NB4 (cell line): ENCODE measurements at places on chromosomes 2 and 18.
A peak's percentile ranks its signal among the peaks of the same experiment; 100 is the strongest.

DNA sequence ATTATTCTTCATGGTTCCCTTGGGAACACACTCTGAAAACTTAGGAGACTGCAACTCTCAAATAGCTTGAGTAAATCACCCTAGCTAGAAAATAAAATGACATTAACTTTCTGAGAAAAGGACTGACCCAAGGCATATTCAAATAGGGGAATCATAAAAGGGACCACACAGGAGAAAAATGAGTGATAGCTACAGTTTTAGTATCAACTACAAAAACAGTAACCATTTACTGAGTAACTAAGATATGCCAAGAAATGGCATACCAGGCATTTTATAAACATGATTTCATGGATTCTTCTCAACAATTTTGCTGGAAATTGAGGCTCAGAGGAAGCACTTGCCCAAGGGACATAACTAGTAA lies 84.5 kb downstream of the AFF3 start:
- no peak for DNase-seq

- DNase-seq = no peak
These were observed 141.3 kb downstream of the SEPTIN10 start for GRCh38 chr2:109472331-109472959.

- no peak for DNase-seq
These were observed 3.3 kb upstream of the SRSF7 start for GRCh38 chr2:38754506-38754905.

DNA sequence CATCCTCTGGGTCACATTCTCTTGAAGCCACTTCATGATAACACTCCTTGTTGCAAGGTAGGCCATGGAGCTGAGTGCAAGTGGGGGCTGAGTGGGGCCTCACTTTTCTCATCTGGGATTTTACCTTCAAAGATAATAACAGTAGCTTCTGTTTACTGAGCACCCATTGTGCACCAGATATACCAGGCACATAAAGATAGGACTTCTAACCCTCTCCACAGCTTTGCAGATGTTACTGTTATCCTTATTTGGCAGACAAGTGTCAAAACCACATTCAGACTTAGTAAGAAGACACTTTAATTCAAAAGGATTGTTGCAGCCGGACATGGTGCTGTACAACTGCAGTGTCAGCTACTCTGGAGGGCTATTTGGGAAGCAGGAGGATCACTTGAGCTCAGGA lies 12.8 kb upstream of the FAM136A start:
- DNase-seq = no peak

GRCh38 chr18:79805926-79806487 lies 8.3 kb downstream of the KCNG2 start:
- DNase-seq = no peak

DNA sequence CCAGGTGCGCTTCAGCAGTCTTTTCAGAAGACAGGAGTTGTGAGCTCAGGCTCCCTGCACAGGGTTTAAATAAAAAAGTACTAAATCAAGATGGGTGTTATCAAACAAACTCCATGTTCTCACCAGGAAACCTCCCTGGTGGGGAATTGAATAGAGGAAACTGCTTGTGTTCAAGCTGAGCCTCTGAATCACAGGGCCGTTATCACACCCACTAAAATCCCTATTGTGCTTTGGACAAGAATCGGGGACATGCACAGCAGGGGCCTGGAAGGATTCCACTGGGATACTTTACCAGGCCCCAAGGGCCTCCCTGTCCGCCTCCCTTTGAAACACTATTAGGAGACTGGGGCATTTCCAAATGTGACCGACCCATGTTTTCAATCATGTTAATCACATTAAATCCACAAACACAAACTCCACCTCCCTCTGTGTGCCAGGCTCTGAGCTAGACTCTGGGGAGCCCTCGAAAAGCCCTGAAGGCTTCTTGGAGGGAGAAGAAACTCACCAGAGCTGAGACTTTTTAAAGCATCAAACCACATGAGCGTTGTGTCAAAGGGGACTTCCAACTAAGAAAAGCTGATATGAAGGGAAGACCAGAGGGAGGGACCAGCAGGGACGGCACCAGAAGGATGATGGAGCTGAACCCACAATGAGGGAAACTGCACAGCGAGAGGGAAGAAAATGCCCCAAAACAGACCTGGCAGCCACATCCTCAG lies 458.7 kb upstream of the ID2 start:
- DNase-seq = no peak

- no peak for DNase-seq
These were observed 66.4 kb downstream of the USP34 start for GRCh38 chr2:61404438-61404837.

DNA sequence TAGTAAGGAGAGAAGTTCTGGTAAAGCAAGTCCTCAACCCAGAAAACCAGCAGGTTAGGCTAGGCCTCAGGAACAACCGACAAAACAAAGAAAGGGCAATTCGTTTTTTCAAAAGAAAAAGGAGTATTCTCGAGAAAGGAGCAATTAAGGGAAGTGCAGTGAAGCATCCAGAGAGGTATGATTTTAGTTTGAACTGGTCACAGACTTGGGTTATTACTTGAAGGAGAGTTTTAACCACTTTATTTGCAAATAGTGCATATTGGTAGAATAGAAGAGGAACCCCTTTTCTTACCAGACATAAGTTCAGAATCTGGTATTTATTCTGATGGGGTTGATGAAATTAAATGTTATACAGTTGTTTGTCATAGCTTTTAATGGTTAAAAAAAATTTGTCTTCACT lies 110.0 kb upstream of the GCFC2 start:
- no peak for DNase-seq

DNA sequence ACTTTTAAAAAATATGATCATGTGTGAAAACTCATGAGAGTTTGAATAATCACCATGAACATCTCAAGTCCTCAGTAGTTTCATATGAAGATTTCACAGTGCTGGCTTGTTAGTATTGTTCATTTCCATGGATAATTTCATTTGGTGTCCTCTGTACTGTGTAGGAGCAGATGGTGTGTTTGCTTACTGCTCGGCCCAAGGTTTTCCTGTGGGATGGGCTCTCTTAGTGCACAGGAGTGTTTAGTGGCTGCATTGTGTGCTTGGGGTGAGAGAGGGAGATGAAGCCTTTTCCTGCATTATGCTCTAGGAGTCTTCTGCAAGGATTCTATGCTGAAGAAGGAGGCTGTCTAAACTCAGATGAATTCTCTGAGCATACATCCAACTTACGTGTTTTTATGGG lies 270.6 kb downstream of the SOCS6 start:
- no peak for DNase-seq

GRCh38 chr18:46688853-46689525 lies 32.0 kb upstream of the LOXHD1 start:
- no peak for DNase-seq

DNA sequence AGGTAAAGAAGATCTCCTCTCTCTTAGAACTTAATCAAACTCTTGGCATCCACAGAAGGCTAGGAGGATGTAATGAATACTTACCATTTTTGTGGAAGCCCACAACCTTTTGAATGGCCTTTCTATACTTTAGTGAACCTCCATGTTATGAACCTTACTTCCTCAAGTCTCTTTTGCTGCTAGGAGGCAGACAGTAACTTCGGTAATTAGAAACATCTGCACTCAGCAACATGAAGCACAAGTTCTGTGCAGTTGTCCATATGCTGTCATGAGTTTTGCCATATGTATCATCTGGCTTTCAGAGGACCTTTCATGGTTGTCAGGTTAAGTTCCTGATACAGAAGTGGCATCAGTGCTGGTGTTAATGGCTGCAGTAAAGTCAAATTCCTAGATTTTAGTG lies 50.4 kb downstream of the PDK1 start:
- no peak for DNase-seq

GRCh38 chr2:196489371-196489770 lies 150.1 kb upstream of the CCDC150 start:
- DNase-seq = no peak

DNA sequence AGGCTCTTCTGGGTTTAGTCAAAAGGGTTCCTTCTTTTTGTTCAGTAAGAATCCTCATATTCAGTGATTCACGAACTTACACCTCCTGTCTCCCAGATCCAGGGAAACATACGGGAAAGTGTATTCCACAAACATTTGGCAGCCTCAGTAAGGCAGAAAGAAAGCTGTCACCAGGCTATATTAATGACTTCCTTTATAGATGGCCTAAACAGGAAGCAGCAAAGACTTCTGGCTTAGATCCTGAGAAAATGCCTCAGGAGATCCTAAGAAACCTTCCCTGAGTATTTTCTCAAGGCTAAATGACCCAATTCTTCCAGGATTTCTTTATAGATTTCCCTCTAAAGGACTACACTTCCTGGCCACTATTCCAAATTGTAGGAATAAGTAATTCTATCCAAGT lies 1995.5 kb upstream of the CELF4 start:
- DNase-seq = no peak

GRCh38 chr18:32769071-32769585 lies 3.7 kb downstream of the KLHL14 start:
- no peak for DNase-seq

DNA sequence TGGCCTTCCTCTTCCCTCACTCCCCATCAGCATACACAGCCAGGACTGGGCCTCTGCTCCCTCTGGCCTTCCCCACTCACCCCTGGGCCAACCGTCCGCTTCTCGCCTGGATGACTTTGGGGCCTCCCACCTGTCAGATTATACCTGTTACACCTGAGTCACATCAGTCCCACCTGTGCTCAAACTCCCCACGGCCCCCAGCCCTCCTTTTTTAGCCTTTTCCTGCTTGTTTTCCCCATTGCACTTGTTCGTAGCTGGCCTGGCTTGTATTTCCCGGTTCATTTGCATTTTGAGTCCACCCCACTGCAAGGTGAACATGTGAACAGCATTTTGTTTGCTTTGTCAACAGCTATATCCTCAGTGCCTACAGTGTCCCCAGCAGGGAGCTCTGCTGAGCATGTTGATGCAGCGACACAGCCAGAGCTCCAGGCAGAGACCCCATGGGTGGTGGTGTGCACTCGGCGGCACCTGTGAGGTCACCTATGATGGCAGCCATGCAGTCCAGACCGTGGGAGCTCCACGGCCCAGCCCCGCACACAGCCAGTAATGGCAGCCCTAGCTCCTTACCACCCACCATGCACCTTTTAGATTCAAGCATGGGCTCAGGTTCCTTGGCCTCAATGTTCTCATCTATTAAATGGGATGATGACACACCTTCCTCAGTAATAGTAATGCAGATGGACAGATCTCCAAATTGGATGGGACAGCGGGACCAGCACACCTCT lies 276.4 kb upstream of the HS6ST1 start:
- DNase-seq = no peak

DNA sequence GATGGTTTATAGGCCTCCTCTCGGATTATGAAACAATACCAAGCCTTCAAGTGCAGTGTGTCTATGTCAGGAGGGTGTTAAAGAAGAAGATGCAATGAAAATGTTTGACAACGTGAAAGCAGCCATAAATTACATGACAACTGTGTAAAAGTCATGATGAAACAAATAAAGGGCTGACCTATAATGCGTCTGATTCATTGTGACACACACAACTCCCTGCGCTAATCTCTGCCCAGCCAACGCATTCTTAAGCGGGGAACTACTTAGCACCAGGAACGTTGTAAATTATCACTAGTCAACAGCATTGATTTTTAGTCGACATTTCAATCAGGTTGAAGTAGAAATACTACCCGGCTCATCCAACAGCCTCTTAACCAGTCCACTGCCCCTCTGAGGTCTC lies 26.8 kb downstream of the BCL11A start:
- no peak for DNase-seq

GRCh38 chr2:177247693-177248262 lies 16.7 kb downstream of the NFE2L2 start:
- no peak for DNase-seq

DNA sequence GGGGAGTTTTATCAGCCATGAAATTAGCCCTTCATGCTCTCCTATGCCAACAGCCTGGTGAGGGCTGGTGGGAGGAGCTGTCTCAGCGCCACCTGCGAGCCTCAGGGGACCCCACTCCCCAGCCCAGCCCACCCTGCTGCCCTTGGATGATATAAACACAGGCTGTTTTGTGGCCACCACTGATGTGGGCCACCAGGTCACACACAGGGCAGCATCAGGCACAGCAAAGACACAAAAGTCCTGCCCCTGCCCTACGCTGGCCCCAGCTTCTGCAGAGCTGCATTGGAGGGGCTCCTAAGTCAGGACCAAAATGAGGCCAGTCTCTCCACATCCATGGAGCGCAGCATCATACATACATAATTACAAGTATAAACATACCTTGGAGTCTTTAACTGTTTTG lies 110.6 kb upstream of the TEX51 start:
- DNase-seq = no peak

GRCh38 chr2:202339071-202339870 lies 36.9 kb upstream of the BMPR2 start:
- DNase-seq = no peak

DNA sequence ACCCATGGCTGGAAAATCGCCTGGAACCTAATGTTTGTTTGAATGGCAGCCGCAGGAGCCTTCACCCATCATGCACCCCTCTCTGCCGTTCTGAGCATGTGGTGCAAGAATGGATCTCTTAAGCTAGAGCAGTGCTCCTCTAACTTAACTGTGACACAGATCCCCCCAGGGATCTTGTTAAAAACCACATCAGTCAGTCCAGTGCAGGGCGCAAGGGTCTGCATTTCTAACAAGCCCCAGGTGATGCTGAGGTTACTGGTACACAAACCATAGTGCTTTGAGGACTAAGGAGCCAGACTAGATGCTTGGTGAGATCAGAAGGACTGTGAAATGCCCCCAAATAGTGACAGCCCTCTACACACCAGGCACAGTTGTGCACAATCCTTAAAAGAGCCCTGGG lies 87.1 kb upstream of the KCTD1 start:
- peak; percentile 67 for DNase-seq

- DNase-seq = peak; percentile 67
These were observed 74.1 kb downstream of the COL4A3 start for GRCh38 chr2:227238238-227239237.

DNA sequence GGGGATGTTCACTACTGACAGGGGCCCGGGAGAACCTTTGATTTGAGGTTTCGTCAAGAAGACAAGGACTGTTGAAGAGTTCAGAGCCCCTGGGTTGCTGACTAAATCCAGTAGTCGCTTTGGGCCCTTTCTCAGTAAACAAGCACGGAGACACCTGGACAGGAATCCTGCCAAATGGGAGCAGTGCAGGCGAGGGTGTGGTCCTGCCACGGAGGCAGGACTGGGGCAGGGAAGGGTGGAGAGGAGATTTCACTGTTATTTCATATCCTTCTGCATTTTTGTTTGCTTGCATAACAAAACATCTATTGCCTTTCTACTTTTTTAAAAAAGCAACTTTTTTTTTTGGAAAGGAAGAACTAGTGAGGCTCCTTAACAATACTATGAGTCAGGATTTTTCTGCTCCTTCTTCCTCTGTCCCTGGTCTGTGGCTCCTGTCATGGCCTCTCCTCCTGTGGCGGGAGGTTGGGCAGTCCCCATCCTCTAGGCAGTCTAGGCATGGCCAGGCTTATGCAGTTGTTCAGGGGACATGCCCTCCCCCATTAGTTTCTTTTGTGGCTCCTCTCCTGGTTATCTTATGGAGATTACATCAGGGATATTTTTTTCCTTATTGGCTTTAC lies 57.7 kb downstream of the ARHGEF4 start:
- DNase-seq = no peak
